HTR-8/SVneo (cell line): ENCODE measurements at places on chromosomes 1 and 21.

DNA sequence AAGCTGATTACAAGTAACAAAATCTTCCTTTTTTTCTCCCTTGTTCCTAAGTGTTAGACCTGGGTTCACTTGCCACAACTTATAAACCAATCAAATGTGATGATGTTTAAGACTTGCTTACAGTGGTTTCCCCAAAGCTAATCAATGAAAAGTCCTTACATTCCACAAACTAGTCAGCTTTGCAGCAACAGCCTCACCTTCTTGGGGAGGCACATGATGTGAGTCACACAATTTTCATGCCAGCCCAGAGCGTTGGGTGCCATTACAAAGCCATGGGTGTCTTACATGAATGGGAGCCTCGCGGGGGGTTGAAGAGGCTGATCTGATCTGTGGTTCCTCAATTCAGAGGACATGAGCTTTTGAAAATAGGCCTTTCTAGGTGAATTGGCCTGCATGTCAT, 91.6 kb upstream of the UBE2U start:
- DNase-seq = no peak

- DNase-seq = peak; percentile 81
Measured at GRCh38 chr1:184792450-184792969, 37.9 kb upstream of the EDEM3 start.

- peak; percentile 80 for DNase-seq
Measured at GRCh38 chr1:28601696-28602095, 9.6 kb downstream of the RAB42 start.

DNA sequence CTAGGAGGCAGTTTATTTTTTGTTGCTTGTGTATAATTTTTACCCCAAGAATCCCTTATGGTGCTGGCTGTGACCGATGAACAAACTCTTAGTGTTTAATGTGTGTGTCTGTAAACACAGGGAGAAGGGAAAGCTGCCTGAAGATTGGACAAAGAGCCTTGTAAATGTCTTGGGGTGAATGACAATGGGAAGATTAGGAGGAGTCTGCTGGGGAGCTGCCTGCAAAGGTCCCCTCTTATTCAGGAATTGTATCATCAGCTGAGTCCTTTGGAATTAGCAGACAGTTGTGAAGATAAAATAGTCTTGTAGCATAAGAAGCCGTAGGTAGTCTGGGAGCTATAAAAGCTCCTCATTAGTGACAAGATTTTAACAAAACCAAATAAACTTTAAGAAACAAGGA, 88.4 kb downstream of the RUNX1 start:
- no peak for DNase-seq

- no peak for DNase-seq
Measured at GRCh38 chr1:57576756-57577155, 152.9 kb upstream of the DAB1 start.
